Ureter (tissue), 1 donor: ENCODE measurements at places on chromosomes 1 and 21. TPM values are rescaled to one million over a fixed set of nuclear protein-coding genes. Genes with fewer than 3 reads are reported as not detected.

Gene ANGPTL7
- total RNA-seq = 1.4 TPM

Gene RGS1
- 50.0 TPM for total RNA-seq

- no peak for DNase-seq
Observed at GRCh38 chr1:30909365-30910068, 959 bp upstream of the SDC3 start.

DNA sequence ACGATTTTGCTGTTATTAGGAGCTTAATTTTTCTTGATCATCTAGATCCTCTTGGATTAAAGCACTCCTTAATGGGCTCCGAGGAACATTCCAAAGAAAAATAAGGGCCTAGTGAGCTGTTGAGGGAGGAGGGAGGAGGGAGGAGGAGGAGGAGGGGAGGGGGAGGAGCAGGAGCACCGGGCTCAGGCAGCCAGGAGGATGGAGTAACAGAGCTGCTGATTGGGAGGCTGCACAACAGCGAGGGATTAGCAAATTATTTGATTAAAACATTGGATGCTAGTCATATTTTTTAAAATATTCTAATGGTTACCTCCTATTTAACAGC is 302.1 kb upstream of the RRP15 start:
- DNase-seq = no peak

DNA sequence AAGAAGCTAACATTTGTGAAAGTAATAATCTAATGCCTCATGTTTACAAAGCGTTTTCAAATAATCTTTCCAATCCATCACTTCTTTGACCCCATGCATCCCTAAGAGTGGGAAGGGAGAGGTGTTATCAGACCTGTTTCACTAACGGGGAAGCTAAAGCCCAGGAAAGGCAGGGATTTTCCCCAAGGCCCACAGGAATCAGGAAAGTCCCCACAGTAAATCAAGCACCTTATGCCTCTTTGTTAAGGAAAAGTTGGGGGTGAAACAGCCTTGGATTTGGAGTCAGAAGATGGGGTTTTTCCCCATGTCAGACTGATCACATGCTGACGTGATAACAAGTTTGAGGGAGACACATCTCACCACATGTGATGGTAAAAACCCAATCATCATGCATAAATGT is 20.0 kb upstream of the ANGPTL7 start:
- no peak for DNase-seq

DNA sequence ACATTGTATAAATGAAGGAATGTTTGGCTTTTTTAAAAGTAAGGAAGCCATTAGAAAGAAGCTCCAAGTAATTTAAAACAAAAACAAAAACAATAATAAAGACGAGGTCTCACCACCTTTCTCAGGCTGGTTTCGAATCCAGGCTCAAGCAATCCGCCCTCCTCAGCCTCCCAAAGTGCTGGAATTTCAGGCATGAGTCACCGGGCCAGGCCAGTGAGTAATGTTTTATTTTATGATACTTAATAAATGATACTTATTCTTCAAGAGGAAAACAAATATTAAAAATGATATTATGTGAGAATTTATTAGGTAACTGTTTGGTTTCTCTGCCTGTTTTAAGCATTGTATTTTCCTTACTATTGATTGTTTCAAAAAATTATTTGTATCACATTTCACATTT is 201.4 kb upstream of the BRINP3 start:
- no peak for DNase-seq

DNA sequence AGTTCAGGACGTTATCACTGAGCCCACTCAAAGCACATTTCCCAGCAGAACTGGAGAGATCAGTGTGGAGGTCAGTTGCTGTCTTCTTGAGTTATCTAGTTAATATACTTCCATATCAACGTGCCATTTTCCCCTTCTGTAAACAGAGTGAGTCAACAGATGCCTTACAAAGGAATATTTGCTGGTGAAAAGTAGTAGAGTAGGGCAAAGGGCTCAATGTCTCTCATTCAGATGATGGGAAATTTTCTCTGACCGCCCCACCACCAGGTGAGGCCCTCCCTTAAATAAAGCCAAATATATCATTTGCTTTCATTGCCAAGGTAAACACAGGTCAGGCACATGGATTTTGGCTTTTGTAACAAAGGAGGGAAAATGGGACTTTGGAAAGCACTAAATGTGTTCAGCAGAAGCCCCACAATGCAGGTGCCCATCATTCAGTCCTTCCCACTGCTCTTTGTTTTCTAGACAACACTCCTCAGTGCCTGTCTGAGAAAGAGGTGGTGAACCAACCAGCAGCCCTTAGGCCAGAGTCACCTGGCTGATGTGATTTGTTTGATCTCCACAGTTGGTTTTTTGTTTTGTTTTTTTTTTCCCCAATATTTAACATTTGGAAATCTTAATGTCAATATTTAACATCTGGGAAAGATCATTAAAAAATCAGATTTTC is 40.5 kb upstream of the SAMD13 start:
- DNase-seq = no peak
